ENCODE measurements at places on chromosomes 3 and 15. TPM values are rescaled to one million over a fixed set of nuclear protein-coding genes. Genes with fewer than 3 reads are reported as not detected.

- DNase-seq, result no peak
Measured at GRCh38 chr3:64659617-64659978, 28.2 kb downstream of the ADAMTS9 start.

The BNIP2 gene
- polyA plus RNA-seq, result 86.5 TPM

The CA12 gene
- 151 TPM for polyA plus RNA-seq

GRCh38 chr3:37905346-37905745 is 43.7 kb downstream of the CTDSPL start:
- no peak for DNase-seq

GRCh38 chr3:164832216-164832615 is 246.1 kb downstream of the SI start:
- DNase-seq, result no peak

GRCh38 chr3:144638009-144638408 is 666.4 kb downstream of the DIPK2A start:
- no peak for DNase-seq

- DNase-seq, result no peak
Measured at GRCh38 chr15:99721104-99721778, 12.0 kb downstream of the LYSMD4 start.

DNA sequence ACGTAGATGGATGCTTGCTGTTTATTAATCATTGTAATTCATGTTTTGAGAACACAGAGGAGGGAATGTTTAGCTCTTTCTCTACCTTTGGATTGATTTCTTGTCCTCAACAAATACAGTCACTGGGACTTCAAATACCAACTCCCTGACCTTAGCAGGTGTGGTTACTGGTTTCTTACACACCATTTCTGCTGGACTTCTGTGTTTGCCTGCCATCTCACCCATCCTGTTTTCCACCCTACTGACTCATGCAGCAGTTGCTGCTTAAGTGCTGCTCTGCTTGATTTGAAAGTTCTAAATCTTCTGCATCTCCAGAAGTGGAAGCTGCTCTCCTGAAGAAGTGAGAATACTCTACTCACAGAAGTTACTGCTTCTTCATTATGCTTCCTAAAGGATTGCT is 170.3 kb downstream of the ZPLD1 start:
- no peak for DNase-seq

DNA sequence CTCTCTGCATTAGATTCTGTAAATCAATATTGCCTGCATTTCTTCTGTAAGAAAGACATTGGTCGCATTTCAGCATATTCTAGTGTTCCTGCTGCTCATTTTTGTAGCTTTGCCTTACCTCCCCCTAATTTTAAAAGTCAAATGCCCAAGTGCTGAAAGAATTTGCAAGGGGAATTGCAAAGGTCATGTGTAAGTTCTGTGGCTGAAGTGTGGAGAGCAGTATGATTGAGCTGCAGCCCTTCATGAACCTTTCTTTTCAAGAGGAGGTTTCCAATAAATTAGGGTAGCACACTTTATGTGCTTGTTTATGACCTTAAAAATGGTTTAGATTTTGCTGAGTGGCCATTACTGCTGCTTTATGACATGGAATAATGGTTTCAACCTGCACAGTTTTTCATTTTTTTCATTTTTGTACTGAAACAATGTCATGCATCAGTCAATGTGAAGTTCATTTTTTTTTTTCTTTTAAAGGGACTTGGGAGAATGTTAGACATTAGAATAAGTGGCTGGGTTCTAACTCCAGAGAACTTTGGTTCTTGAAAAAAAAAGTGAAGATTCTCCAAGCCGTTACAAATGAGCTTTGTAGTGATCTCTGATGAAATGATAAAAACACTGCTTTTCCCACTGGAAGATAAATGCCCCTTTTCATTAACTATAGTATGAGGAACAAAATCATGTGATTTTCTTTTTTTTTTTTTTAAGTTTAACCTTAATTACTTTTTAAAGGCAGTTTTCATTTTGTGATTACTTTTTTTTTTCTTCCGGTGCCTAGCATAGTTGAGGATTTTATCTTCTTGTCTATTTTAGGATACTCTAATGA is 99.6 kb downstream of the MITF start:
- no peak for DNase-seq

The ARL14 gene
- polyA plus RNA-seq, result 0.35 TPM

The SLC27A2 gene
- polyA plus RNA-seq, result 70.6 TPM

GRCh38 chr3:21790466-21790865 is 39.5 kb upstream of the ZNF385D start:
- no peak for DNase-seq

The RARRES1 gene
- polyA plus RNA-seq, result 12.6 TPM

DNA sequence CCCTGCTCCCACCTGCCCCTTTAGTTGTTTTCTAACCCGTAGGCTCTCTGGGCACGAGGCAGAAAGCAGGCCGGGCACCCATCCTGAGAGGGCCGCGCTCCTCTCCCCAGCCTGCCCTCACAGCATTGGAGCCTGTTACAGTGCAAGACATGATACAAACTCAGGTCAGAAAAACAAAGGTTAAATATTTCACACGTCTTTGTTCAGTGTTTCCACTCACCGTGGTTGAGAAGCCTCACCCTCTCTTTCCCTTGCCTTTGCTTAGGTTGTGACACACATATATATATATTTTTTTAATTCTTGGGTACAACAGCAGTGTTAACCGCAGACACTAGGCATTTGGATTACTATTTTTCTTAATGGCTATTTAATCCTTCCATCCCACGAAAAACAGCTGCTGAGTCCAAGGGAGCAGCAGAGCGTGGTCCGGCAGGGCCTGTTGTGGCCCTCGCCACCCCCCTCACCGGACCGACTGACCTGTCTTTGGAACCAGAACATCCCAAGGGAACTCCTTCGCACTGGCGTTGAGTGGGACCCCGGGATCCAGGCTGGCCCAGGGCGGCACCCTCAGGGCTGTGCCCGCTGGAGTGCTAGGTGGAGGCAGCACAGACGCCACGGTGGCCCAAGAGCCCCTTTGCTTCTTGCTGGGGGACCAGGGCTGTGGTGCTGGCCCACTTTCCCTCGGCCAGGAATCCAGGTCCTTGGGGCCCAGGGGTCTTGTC is 48.5 kb downstream of the PGPEP1L start:
- DNase-seq, result no peak

The MIX23 gene
- polyA plus RNA-seq, result 68.0 TPM

DNA sequence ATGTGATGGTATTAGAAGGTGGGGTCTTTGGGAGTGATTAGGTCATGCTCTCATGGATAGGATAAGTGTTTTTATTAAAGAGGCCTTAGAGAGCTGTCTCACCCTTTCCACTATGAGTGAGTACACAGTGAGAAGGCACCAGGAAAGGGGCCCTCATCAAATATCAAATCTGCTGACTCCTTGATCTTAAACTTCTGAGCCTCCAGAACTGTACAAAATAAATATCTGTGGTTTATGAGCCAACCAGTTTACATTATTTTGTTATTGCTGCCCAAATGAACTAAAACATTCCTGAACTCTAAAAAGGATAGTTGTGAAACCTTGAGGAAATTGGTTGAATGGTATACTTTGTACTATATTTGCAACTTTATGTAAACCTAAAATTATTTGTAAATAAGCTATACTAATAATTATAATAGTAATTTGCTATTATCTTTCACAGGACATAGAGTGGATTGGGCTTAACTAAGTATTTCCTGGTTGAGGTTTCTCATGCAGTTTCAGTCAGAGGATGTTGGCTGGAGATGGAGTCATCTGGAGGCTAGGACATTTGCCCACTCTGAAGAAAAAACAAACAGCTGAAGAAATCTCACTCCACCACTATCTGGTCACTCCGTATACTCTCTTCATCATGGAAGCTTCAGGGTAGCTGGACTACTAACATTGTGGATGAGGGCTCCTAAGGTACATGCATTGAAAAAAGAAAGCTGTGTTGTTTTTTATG is 1068.6 kb upstream of the CADM2 start:
- no peak for DNase-seq

- no peak for DNase-seq
Measured at GRCh38 chr3:70120357-70120966, 120.9 kb downstream of the SAMMSON start.

DNA sequence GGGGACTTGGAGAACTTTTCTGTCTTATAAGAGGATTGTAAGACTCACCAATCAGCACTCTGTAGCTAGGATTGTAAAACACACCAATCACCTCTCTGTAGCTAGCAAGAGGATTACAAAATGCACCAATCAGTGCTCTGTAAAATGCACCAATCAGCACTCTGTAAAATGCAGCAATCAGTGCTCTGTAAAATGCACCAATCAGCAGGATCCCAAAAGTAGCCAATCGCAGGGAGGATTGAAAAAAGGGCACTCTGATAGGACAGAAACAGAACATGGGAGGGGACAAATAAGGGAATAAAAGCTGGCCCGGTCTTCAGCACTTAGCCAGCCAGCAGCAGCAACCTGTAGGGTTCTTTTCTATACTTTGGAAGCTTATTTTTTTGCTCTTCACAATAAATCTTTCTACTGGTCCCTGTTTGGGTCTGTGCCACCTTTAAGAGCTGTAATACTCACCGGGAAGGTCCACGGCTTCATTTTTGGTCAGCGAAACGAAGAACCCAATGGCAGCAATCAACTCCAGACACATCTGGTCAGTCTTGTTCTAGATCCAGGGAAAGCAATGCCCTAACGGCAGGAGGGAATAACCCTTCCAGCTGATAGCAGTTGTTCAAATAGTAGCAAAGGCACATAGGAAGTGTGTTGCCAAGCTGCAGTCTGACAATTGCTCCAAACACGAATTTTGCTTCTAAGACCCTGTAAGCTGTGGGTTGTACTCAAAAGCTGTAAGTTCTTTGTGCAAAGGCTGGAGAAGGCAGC is 135.6 kb downstream of the TJP1 start:
- DNase-seq, result no peak

The PLA2G4B gene
- 16.4 TPM for polyA plus RNA-seq

DNA sequence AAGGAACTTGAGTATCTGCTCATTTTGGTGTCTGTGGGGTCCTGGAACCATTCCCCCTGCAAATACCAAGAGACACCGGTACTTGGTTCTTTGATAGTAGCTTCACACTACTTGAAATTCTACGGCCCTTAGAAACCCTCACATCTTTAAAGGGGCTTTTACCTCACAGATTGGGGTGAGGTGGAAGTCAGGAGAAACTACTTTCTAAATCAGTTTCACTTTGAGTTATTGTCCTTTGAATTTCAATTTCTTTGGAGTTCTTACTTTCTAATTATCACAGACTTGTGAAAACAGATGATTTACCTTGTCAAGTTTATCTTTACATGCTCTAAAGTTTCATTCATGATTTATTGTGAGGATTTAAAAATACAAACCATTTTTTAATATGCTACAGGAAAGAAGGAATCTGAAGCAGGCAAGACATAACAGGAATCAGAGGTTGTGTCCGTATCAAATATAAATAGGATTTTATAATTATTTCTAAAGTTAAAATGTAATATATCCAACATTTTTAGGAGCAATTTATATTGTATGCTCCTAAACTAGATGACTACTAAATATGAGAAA is 98.9 kb downstream of the NEDD4 start:
- no peak for DNase-seq

GRCh38 chr3:107661447-107662123 is 138.8 kb downstream of the BBX start:
- DNase-seq, result no peak

The CHRNA7 gene
- 37.3 TPM for polyA plus RNA-seq

DNA sequence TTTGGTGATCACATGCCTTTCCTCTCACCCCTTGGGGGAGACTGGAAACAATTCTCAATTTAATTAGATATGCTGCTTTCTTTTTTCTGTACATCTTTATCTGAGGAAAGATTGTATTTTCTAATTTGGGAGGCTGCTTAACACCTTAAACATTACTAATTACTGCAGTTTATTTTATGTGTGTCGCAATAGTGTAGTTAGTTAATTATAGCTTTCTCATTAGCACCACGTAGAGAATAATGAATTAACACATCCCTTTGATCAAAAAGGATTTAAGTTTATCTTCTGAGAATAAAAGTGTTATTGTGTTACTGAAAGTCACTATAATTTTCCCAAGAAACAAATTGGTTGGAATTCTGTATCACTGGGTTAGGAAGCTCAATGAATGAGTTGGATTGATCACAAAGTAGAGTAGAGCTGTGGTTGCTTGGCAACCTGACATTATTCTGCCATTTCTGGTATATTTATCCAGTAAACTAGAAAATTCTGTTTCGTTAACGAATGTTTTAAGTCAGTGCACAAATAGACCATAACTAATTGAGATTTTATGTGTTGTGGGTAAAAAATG is 4.3 kb downstream of the CHL1 start:
- DNase-seq, result no peak

- DNase-seq, result no peak
Measured at GRCh38 chr3:71119171-71119570, 464.4 kb downstream of the FOXP1 start.

The ADAMTS17 gene
- polyA plus RNA-seq, result 2.3 TPM

DNA sequence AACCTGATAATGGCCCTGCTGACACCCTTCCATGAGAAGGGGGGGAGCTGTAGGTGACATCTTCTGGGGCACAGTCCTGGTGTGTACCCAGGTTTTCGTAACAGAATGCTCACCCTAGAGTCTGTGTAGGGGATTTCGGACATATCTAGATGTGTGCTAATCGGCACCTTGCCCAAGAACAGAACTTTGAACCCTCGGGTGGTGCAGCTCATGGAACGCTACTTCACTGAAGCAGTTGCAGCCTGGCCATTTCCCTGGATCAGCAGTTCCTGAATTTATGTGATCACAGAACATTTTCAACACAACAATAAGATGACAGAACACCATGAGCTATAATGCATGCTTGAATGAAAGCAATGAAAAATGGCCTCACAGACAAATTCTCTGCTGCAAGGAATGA is 57.5 kb upstream of the MUC13 start:
- no peak for DNase-seq

GRCh38 chr15:88574655-88575054 is 28.2 kb upstream of the DET1 start:
- DNase-seq, result no peak

The CCR4 gene
- 0.18 TPM for polyA plus RNA-seq

The DGKG gene
- 0.43 TPM for polyA plus RNA-seq

The ITGA11 gene
- polyA plus RNA-seq, result 3.6 TPM

- no peak for DNase-seq
Measured at GRCh38 chr15:96500508-96500907, 170.0 kb downstream of the NR2F2 start.

GRCh38 chr3:29514912-29515311 is 234.0 kb downstream of the RBMS3 start:
- DNase-seq, result no peak

- no peak for DNase-seq
Measured at GRCh38 chr3:170766253-170766652, 103.7 kb downstream of the RPL22L1 start.

The CCR9 gene
- polyA plus RNA-seq, result 0.05 TPM

The EPHA6 gene
- polyA plus RNA-seq, result 1.2 TPM

- DNase-seq, result no peak
Measured at GRCh38 chr3:14137004-14137403, 12.2 kb downstream of the TMEM43 start.

DNA sequence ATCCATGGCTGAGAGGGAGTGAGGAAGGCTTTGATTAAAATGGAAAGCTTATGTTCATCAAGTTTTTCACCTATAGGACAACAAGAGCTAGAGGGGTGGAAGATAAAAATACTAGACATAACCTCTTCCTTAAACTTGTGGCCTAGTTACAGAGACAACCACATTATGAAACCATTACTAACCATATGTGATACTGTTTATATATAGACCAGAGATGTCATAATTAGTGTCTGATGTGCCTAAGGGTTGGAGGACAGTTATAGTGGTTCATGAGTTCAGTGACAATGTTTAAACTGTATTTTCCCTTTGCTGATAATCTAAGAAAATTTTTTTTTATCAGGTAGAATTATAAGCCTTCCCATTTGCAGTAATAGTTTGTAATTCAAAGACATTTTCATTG is 23.7 kb downstream of the PHLDB2 start:
- no peak for DNase-seq

Data from left kidney (tissue), 8 donors.